ENCODE measurements at places on chromosomes 1 and 21.

DNA sequence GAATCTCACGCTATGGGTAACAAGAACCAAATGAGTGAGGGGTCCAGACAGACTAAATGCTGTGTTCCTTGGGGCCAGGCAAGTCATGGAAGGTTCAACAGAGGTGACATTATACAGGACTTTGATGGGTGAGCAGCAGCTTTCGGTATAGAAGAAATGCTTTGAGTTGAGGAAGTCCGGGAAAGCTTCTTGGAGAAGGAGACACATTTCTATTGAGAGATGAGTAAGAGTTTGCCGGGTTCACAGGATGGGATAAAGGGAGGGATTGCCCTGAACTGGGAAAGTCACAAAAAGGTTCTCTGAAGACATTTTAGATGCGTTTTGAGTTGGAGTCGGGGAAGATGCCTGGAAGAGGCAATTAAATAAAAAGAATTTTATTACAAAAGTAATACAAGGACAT, 580 bp upstream of the AZIN2 start:
- DNase-seq, result no peak

- no peak for DNase-seq
These were observed 3.6 kb downstream of the KRTAP10-8 start for GRCh38 chr21:44615466-44615865.

- DNase-seq, result no peak
These were observed 29.4 kb upstream of the EPS8L3 start for GRCh38 chr1:109793089-109793485.

DNA sequence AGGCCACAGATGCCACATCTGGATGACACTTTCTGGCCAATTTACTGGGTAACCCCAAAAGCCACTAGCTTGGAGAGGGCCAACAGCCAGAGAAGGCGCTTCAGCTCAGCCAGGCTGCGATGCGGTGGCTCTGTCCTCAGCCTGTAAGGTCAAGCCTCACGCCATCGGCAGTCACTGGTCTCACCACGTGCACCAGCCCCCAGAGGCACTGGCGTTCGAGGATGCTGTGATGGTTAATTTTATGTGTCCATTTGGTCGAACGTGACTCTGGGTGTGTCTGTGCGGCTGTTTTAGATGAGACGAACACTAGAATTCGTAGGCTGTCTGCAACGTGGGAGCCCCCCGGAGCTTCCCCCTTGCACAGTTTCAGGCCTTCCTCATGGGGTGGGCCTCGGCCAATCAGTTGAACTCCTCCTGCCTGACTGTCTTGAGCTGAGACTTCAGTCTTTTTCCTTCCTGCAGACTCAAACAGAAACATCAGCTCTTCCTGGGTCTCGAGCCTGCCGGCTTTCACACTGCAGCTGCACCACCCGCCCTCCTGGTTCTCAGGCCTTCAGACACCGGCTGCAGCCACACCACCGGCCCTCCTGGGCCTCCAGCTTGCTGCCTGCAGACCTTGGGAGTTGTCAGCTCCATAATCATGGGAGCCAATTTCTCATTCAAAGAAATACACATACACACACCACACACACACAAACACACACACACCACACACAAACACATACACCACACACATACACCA, 41.6 kb upstream of the SLC45A1 start:
- no peak for DNase-seq

DNA sequence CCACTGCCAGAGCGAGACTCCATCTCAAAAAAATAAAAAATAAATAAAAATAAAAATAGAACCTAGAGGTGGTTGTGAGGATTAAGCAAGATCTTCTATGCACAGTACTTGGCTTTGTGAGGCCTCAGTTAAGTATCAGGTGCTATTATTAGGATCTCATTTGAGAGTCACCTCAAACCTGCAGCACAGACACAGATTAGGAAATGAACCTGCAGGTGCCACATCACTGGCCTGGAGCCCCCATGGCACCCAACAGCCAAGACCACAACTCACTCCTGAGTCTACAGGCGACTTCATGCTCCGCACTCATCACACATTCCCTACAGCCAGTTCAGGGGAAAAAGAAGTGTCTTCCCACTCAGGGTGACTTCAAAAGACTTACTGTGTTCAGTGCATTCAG, 176.8 kb downstream of the SLC45A1 start:
- no peak for DNase-seq

GRCh38 chr1:34265396-34265795, 88.7 kb downstream of the C1orf94 start:
- DNase-seq, result no peak

DNA sequence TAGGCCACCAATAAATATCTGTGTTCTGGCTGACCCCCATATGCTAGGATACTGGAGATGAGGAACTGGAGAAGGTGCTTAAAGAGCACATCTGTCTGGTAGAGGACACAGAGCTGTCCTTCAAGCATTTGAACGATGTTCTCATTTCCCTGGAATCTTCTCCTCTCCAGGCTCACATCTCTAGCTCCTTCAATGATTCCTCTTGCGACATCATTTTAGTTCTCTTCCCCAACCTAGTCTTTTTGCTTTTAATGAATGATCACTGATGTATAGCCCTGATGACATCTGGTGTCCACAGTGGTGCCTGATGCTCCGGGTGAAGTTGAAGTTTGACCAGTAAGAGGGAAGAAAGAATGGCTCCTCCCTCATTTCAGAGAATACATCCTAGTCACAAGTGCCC, 80.8 kb upstream of the UBE2U start:
- DNase-seq, result no peak

GRCh38 chr1:35863881-35864625, 19.0 kb upstream of the AGO1 start:
- no peak for DNase-seq

DNA sequence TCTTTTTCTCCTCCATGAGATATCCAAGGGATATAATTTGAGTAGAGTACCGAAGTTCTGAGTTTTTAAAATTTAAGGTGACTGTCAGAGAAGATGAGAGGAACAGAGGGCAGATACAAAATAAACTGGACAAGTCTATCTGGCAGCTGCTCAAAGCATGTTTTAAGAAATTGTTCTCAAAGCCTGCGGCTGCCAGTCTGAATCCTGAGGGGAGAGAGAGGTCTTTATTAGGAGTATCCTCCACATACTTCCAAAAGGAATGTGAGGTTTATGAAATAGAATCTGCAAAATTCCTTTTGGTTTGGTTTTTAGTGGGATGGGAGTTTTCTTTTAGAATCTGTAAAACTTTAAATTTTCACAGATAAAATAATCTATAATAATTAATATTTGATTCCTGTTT, 41.3 kb downstream of the TTC13 start:
- DNase-seq, result no peak

DNA sequence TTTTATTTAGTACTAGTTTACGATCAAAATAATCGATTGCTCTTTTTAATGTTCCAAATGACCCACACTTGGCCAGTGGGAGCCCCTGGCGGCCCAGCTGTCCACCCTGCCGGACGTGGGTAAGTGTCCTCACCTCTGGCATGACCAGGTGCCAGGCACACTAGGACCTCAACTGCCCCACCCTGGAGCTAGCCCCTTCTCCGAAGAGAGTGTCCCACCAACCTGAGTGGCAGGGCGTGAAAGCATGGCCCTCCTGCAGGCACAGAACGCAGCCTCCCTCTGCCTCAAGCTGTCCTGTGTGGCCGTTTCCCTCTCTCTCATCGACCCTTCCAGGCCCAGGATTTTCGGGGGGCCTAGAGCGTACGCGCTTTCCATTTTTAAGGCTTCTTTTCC, 32.9 kb upstream of the AGPAT3 start:
- DNase-seq, result no peak

GRCh38 chr1:44089371-44090048, 29.1 kb upstream of the KLF17 start:
- no peak for DNase-seq

GRCh38 chr1:205279986-205280385, 41.6 kb downstream of the NUAK2 start:
- no peak for DNase-seq

DNA sequence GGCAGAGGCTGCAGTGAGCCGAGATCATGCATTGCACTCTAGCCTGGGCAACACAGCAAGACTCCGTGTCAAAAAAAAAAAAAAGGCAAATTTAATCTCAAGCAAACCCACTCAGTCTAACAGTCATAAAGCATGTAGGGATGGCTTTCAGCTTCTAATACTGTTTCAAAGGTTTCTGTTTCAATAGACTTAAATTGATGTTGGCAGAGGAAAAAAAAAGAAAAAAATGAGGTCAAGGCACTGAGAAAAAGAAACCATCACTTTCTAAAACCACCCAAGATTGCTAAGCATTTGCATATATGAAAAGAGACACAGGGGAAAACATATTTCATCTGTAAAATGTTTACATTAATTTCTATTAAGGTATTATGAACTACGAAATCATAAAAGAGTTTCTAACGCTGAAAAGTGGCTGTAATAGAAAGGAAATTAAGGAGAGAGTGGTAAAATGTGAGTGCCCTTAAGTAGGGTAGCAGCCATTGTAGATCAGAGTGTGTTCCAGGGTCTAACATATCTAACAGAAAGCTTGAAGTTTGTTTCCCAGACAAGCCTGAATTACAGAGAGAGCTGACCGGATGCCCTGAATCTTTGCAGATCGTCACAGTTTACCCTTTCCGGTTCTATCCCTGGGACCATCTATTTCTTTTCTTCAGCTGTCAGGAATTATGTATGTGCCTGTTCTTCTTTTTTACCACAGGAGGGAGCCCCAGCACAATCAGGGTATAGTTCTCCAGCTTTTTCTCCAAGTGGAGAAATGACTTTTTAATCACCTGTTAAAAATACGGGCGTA, 70.0 kb downstream of the PLD5 start:
- no peak for DNase-seq

DNA sequence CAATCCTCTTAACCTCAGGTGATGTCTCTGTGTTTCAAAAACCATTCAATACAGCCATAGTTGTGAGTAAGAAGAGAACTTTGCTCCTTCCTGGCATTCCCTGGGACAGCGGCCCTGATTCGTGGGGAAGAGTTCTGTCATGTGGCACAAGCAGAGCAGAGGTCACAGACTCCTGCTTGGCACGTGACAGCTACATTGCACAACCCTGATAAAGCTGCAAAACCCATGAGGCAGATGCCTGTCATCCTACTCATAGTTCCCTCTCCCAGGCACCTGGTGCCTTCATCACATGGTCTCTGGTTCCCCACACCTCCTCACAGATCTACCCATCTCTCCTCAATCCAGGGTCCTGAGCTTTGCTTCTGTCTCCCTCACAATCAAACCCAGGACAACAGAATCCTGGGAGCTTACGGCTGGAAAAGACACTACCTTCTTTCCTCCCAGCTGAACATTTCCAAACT, 70.8 kb downstream of the PLPP3 start:
- DNase-seq, result no peak

- peak; percentile 80 for DNase-seq
These were observed 9.2 kb upstream of the EVA1C start for GRCh38 chr21:32403201-32403777.

DNA sequence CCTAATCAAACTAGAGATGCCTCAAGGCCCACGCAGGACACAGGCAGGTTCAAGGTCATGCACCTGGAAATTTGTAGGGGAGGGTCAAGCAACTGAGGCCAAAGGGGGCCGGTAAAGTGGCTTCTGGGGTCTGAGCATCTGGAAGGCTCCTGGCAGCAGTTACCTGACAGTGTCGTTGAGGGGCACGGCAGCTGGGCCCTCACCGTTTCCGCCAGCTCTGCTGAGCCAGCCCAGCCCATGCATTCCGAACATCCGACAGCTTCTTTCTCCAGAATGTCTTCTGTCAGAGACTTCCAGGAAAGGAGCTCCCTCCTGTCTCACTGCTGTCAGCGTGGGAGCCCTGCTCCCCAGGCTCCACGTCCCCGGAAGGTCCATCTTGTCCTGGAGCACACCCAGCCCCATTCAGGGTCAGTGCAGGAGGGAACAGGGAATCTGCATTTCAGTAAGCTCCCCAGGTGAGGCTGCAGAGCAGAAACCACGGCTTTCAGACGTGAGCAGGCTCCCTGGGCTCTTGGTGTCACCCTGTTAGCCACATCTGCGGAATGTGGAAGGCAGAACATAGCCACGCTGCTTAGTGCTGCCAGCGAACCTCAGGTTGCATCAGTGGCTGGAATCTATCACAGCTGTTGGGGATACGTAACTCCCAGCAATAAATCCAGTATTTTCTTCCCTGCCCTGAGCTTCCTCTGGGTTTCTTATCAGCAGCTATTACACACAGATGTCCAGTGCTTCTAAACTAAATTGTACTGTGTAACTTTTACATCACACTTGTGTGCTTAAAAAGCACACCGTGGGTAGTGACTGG, 36.3 kb upstream of the FAM3B start:
- no peak for DNase-seq

- peak; percentile 29 for DNase-seq
These were observed 526 bp upstream of the SLC25A24 start for GRCh38 chr1:108200687-108201051.

DNA sequence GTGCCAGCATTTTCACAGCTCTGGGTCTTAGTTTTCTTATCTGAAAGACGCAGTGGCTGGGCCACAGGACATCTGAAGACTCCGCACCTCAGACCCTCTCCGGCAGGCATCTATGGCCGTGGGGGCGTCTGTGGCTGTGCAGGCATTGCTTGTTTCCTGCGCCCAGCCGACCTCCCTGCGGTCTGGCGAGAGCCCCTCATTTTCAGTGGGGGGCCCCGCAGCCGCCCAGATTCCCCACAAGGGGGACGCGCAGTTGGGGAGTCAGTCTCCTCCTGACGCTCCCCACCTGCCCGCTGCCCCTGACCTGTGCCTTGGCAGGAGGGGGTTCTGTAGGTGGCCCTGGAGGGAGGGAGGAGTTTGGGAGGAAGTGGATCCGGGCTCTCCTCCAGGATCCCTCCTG, 3.5 kb upstream of the TFF1 start:
- DNase-seq, result no peak

DNA sequence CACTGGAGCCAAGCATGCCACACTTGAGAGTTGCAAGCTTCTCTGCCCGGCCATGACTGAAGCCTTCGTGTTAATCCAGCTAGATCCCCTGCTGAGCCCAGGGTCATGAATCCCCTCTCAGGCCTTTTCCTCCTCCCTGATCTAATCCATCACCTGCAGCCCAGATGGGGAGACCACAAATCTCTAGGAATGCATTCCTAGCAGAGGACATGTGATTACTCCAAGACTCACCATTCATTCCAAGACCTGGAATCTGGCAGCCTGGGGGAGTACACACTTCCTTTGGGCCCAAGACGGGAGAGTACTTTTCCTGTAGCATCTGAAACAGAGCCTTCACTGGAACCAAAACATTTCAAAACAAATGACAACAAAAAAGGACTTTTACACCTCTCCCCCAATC, 269.3 kb upstream of the NFIA start:
- no peak for DNase-seq

DNA sequence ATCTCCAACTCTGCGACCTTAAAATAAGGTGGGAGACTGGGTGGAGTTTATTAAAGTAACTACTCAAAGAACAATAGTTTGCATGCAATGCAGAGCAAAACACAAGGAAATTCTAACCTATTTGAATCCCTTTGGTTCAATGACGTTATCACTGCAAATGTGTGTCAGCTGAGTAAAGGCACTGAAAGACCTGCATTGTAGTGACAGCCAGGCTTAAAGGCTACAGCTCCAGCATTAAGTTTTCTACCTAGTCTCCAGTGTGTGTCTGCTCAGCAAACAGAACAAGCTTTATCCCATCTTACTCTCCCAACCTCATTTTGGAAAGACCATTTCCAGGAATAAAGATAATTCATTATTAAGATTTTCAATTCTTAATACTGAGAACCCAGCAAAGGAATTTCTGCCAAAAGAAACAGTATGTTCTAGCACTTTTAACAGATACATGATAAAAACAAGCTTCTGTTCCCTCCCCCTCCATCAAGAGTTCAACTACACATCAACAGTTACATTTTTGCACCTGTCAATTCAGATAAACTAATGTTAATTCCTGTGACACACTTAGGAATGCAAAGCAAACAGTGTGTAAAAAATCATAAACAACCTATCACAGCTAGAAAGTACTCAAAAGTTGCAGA, 14.2 kb downstream of the PTP4A2 start:
- DNase-seq, result no peak

Data from CD8-positive, alpha-beta T cell (primary cell).